Endodermal cell (in vitro differentiated cells): ENCODE measurements at places on chromosomes 2 and 18. TPM values are rescaled to one million over a fixed set of nuclear protein-coding genes. Genes with fewer than 3 reads are reported as not detected.

The SIX3 gene
- total RNA-seq, result 5.7 and 7.5 TPM in 2 replicates

The SERPINB3 gene
- not detected in 3 replicates for total RNA-seq

The SERPINB2 gene
- total RNA-seq, result not detected in 2 replicates

The CLEC4F gene
- not detected in 3 replicates for total RNA-seq

The CHRNG gene
- not detected in 2 replicates for total RNA-seq

The PPM1G gene
- total RNA-seq, result 124 and 129 TPM in 2 replicates

The MSTN gene
- not detected in 2 replicates for total RNA-seq

The EMILIN2 gene
- 6.4 to 15.0 TPM (median 14.2 TPM) in 3 replicates for total RNA-seq

The KCNK3 gene
- total RNA-seq, result not detected in 3 replicates

The ACKR3 gene
- 76.9 to 163 TPM (median 87.6 TPM) in 3 replicates for total RNA-seq
